ENCODE measurements at places on chromosomes 6 and 20.

- DNase-seq = peak; percentile 73
Observed at GRCh38 chr20:57381596-57382503, 9.3 kb upstream of the RBM38 start.

DNA sequence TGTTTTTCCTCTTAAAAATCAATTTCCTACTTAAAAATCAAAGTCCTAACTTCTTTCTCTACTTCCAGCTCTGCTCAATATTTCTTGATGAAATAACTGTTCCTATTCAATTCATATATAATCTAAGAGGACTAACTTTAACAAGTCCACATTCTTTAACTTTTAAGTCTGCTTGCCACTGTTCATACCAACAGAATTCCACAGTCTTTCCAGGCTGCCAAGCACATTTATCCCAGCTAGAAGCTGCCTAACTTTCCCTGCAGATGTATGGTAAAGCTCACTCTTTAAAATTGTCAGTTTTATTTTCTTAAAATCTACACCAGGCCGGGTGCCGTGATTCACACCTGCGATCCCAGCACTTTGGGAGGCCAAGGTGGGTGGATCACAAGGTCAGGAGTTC lies 11.5 kb downstream of the CALHM6 start:
- DNase-seq = no peak

DNA sequence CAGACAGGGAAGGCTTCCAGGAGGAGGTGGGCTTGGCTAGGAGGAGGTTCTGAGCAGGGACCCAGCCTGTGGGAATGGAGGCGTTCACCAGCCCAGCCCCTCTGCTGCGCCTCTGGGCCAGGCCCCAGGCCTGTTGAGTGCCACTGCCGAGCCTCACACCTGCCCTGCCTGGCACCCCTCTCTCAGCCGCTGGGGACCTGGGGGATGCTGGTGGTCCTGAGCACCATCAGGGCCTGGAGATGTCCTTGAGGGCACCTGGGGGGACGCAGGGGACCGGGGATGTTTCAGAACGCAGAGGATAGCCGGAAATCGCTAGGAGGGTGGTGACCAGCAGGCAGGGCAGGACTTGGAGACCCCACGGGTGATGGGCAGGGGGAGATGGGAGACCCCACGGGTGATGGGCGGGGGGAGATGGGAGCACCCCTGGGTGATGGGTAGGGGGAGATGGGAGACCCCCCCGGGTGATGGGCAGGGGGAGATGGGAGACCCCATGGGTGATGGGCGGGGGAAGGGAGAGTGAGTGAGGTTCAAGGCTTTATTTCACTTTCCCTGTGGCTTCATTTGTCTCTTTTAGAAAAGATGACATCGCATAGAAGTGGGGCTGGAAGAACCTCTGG lies 12.7 kb downstream of the GATA5 start:
- no peak for DNase-seq

DNA sequence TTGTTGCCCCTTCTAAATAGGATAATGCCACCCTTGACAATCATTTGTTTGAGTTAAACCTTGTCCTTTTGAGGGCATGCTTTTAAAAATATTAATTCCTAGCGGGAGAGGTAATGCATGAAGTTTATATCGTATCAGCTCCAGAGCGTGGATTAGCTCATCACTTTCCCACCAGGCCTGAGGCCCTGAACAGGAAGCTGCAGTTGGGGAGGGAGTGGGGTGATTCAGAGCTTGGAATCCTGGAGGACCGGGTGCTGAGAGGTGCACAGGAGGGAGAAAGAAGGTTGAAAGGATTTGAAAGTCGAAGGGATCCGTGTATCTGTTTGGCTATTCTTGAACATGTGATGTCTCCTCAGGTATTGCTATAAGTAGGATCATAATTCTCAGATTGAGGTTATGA lies 25.0 kb downstream of the ZDHHC14 start:
- DNase-seq = no peak

DNA sequence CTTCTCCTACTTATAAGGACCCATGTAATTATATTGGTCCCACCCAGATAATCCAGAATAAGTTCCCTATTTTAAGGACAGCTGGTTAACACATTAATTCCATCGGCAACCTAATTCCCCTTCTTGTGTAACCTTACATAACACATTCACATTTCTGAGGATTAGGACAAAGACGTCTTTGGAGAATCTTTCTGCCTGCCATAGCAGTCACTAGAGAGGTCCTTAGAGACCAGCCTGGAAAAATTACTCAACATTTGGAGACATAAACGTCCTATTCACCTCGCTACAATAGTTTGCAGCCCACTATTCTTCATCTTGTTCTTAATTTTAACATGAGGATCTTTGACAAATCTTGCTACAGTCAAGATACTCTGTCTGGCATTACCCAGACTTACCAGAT lies 100.1 kb downstream of the MAFB start:
- DNase-seq = no peak

DNA sequence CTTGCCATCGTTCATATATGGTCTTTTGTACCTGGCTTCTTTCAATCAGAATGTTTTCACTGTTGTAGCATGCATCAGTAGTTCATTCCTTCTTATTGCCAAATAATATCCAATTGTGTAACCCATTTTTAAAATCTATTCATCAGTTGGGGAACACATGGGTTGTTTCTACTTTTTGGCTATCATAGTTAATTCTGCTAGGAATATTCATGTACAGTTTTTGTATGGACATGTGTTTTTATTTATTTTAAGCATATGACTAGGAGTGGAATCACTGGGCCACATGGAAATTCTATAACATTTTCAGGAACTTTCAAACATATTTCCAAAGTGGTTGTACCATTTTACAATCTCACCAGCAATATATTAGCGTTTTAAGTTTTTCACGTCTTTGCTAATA lies 187.4 kb upstream of the PRND start:
- no peak for DNase-seq

DNA sequence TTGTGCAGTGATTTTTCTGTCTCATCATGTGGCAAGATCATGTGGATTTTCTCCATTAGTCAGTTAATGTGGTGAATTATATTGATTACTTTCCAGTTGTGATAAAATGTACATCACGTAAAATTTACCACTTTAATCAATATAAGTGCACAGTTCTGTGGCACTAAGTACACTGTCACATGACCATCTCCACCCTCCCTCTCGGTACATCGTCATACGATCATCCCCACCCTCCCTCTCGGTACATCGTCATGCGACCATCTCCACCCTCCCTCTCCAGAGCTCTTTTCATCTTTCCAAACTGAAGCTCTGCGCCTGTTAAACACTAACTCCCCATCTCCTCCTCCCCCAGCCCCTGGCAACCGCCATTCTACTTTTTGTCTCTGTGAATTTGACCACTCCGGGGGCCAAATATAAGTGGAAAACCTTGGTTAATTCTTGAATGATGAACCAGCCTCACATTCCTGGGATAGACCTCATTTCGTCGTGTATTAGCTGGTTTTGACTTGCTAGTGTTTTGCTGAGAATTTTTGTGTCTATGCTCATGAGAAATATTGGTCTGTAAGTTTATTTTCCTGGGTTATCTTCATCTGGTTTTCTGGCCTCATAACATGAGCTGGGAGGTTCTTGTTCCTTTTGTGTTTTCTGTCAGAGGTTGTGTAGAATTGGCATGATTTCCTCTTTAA lies 10.8 kb downstream of the NTSR1 start:
- no peak for DNase-seq

GRCh38 chr20:23881371-23881770 lies 1.8 kb upstream of the CST5 start:
- no peak for DNase-seq

- no peak for DNase-seq
Observed at GRCh38 chr6:73879501-73880293, 183.7 kb downstream of the CD109 start.

GRCh38 chr20:48930035-48930434 lies 8.5 kb downstream of the ARFGEF2 start:
- DNase-seq = no peak

DNA sequence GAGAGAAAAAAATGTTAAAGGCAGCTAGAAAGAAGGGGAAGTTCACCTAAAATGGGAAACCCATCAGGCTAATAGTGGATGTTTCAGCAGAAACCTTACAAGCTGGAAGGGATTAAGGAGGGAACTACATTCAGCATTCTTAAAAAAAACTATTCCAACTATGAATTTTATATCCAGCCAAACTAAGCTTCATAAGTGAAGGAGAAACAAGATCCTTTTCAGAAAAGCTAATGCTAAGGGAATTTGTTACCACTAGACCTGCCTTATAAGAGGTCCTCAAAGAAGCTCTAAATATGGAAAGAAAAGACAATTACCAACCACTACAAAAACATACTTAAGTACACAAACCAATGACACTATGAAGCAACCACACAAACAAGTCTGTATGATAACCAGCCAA lies 59.2 kb upstream of the SLC35F1 start:
- DNase-seq = no peak

GRCh38 chr20:12467758-12468157 lies 541.0 kb upstream of the SPTLC3 start:
- DNase-seq = no peak

GRCh38 chr6:7593229-7593628 lies 3.2 kb downstream of the SNRNP48 start:
- no peak for DNase-seq

- no peak for DNase-seq
Observed at GRCh38 chr20:13220904-13221297, at the start of gene ISM1. Gene ISM1 (plus strand): TSS chr20:13221274. CDS start chr20:13221777, 503 bp downstream.

- DNase-seq = no peak
Observed at GRCh38 chr6:80163754-80164187, 57.3 kb downstream of the BCKDHB start.

DNA sequence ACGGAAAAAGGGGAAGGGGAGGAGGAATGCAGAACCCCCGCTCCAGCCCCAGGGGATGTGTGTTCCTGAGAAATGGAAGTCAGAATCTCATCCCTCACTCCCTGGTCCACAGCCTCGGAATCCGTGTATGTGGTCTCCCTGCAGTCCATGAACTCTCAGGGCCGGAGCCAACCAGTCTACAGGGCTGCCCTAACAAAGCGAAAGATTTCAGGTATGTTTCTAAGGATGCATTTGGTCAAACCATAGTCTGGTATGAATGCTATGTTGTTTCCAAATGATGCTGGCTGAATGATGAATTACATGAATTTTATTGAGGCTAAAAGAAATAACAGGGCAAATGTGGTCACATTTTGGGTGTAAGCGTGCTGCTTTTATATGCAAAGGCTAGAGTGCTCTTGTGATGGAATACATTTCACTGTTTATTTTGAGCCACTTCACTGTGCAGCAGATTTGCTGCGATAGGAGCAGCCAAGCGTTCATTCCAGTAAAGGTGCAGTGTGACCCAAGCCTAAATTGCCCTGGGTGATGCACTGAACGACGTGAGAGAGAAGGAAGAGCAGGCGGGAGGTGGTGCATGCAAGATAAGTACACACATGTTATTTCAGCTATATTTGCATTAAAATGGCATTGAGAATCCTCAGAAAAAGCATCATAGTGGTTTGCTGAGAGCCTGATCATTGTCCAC lies 52.4 kb downstream of the FNDC1 start:
- DNase-seq = no peak

DNA sequence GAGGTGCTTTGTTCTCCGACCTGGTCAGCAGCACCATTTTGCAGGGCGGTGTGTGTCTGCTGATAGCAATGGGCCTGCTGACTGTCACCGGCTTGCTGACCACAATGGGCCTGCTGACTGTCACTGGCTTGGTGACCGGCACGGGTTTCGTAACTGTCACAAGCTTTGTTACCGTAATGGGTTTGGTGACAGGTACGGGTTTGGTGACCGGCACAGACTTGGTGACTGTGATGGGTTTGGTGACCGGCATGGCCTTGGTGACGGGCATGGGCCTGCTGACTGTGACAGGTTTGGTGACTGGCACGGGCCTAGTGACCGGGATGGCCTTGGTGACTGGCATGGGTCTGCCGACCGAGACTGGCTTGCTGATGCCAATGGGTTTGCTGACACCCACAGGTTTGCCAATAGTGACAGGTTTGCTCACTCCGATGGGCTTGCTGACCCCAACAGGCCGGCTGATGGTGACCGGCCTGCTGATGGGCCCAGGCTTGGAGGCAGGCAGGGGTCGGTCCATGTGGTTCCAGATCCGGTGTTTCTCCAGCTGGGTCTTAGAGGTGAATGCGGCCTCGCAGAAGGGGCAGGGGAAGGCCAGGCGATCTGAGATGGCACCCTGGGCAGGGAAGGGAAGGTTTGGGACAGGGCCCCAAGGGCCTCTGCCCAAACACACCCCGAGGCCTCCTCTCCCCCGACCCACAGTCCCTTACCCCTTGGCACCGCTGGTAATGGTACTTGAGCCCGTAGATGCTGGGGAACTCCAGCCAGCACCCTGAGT lies 3.4 kb downstream of the ZNF512B start:
- DNase-seq = no peak

DNA sequence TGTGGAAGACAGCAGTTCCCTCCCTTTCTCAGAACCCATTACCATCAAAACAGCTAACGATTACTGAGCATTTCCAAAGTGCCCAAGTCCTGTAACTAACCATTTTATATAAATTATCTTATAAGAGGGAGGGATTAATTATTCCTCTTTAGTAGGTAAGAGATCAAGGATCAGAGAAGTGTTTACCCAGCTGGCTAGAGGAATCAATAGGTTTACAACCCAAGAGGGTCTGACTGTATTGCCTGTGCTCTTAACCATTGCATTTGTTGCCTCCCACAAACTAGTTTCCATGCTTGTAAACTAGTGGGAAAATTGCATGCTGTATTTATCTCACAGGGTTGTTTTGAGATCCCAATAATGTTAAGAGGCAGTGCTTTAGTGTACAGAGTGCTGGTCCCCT lies 3.7 kb upstream of the DBNDD2 start:
- no peak for DNase-seq

DNA sequence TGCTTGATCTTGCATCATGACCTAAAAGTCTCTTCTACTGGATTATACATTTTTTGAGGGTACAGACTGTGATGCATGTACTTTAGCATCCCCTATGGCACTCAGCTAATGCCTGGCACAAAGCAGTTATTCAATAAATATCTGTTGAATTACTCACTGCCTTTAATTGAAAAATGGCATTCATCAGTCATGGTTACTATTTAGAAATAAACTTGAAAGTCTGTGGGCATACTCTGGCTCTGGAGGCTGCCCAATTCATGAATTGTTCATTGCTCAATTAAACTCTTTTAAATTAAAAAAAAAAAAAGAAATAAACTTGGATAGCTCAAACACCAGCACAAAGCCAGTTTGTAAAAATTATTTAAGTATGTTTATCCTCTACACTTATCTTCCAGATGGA lies 40.0 kb downstream of the HEBP2 start:
- no peak for DNase-seq

DNA sequence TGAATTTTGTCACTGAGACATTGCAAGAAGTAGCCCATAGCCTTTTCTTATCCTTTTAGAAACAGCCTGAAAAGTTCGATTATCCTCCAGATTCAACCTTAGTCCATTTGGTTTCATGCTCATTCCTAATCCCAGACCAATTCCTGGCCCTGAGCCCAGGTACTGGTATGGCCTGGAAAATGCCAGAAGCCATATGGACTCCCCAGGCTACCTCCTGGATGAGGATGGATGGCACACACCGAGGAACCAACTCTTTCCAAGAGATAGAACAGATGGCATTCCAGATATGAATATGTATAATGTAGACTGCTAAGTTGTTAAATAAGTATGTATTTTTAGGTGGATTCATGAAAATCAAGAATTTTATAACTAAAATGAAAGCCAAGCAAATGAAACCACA lies 51.6 kb upstream of the SNAP25 start:
- no peak for DNase-seq

GRCh38 chr6:144619966-144620365 lies 334.8 kb downstream of the UTRN start:
- DNase-seq = no peak
